ENCODE measurements at places on chromosomes 11 and 22.

DNA sequence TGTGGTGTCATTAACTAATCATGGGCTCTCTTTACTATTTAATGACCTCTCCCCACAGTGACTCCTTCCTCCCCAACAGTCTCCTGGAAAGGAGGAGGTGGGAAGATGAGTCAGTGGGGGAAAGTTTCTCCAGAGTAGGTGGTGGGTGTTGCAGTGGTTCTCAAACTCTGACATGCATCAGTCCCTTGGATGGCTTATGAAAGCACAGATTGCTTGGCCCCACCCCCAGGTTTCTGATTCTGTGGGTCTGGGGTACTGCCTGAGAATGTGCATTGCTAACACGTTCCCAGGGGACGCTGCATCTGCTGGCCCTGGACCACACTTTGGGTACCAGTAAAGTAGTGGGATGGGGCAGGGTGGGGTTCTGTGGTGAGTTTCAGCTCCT, 9.8 kb downstream of the CD82 start:
- no peak for DNase-seq

DNA sequence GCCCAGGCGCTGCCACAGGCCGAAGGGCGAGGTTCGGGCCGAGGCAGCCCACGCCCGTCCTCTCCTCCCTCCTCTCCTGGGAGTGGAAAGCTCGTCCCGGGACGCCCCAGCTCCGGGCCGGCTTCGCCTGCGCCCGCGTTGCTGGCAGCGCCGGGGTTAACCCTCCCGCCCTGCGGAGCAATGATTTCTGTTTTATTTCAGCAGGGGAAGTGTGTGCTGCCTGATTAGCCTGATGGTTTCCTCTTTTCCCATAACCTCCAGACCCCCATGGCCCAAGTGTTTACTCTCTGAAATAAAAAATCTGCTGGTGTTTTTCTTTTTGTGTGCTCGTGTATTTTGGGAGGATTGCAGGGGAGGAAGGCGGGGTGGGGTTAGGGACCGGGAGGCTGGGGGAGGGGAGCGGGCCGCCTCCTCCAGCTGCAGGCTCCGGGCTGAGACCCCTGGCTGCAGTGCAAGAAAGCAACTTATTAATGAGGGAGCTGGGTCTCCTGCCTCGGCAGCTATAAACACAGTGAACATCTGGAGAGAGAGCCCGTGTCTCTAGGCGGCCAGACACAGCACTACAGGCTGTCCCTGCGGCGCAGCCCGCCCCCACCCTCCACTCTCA, 38.6 kb downstream of the ETS1 start:
- no peak for DNase-seq

DNA sequence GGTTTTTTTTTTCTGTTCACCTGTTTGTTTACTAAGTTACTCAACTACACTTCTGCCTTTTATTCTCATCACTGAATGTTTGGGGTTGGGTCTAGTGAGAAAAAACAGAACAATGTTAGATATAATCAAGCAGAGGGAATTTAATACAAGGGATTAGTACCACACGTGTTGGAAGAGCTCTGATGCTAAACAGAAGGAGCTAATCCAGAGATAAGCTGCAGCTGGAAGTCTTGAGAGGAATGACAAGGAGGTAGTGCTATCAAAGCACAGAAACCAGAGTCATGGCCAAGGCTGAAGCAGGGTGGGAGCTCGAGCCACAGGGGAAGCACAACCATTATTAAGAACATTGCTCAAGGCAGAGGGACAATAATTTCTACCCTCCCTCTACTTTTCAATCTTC, 604.1 kb upstream of the ANO5 start:
- DNase-seq, result no peak

DNA sequence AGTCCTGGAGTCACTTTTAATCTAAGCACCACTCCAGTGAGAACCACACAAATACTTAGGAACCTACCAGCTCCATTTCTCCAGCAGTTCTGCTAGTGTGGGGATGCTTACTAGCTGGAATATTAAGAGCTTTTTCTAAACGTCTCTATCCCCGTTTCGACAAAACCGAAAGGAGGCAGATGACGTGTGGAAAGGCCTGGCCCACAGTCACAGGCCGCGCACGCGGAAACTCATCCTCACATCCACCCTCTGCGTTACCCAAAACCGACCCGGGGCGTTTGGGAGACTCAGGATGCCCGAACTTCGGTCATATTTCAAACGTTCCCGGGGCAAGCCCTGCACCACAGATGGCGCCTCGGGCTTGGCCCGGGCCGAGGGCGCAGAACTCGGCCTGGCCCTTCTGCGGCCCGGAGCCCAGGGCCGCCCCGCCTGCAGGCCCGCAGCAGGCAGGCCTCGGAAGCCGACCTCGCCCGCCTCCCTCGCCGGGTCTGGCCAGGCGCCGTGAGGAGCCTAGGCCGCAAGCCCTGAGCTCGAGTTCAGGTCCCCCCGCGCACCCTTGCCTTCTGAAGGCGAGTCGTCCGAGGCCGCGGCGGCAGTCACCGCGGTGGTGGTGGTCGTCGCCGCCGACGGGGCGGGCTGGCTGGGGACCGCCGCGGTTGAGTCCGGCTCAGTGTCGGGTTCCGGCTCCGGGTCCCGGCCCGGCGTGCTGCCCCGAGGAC, 473 bp downstream of the FNBP4 start:
- DNase-seq, result peak; percentile 38

GRCh38 chr11:10352921-10353550, 48.2 kb downstream of the ADM start:
- DNase-seq, result no peak

GRCh38 chr11:66118847-66119246, 48.8 kb downstream of the PACS1 start:
- no peak for DNase-seq

- no peak for DNase-seq
These were observed 17.5 kb downstream of the MUC2 start for GRCh38 chr11:1092145-1092670.

DNA sequence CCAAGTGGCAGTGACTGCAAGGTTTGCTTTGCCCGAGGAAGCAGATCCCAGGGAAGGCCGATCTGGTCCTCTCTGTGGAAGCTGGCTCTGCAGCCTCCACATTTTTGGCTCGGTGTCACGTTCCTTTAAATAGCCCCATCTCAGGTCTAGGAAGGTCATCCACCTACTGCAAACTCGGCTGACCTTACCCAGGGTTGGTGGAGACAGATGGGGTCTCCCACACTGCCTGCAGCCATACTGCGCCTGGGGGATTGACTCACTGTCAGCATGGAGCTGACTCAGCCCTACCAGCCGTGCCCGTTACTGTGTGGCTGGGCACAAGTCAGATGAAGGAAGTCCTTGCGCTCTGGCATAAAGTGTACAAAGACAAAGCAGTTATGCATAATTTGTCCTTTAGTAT, 16.9 kb downstream of the CDPF1 start:
- no peak for DNase-seq

GRCh38 chr11:119222308-119222707, 16.2 kb downstream of the CBL start:
- DNase-seq, result peak; percentile 90

DNA sequence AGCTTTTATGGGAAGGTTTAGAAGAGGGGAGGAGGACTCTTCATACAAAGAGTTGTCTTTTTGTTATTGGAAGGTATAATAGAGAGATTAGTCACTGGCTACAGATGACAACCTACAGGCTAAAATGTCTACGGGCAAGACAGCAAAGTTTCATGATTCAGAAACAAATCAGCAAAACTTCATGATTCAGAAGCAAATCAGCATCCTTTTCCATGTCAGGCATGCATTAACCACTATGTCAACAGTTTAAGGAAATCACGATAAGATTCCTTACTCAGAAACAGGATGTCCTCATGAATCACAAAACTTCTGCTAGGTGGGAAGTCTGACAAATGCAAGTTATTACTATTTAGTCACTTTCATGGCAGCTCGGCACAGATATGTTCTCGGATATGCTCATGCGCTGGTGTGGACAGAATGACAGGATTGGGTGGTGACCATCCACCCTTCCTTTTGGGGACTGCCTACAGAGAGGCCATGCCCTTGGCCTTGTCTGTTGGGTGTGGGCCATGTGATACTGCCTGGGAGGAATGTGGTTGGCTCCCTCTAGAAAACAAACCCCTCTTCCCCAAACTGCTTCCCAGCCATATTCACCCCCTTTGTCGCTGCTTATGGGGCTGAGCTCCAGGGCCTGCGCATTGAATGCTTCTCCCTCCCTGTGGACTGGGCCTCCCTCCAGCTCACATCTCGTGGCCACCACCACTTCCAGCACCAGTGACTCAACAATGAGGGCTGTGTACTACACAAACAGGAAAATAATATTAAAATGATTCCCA, 10.1 kb downstream of the C11orf91 start:
- no peak for DNase-seq

DNA sequence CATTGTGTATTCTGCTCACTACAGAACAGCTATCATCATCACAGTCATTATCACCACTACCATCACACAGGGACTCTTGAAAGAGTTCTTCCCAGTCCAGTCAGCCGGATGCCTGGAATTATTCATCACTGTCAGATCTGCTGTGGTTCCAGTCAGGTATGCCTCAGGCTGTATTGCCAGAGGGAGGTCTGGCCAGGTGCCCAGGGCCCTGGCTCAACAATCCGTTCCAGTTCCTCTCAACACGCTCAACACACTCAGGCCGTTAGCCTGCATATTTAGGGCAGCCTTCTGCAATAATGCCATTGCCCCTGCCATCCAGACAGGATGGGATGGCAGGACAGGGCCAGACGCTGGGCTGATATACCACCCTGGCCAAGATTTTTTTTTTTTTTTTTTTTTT, 28.6 kb upstream of the RASL10A start:
- DNase-seq, result peak; percentile 76

DNA sequence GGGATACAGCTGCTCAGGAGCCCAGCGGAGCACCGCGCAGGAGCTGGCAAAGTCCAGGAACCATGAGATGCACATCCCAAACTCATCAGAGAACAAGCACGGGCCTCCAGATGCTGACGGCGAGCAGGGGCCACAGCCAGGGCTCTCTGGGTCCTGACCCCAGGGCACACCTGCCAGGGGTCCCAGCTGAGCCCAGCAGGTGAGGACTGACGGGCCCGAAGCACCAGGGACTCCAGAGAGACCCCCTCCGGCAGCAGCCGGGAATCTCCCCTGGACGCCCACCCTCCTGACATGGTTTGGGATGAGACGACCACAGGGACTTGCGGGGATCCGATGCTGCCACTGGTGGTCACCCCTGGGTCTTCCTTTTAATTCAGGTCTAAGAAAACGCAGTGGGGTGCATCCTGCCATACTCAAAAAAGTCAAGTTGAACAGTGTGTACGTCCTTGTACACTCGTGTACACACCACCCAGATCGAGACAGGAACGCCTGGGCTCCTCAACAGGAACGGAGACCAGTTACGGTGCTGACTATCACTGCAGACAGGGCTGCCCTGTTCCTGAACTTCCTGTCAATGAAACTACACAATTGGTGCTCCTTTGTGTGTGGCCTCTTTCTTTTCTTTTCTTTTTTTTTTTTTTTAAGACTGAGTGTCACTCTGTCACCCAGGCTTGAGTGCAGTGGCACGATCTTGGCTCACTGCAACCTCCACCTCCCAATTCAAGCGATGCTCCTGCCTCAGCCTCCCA, 21.9 kb downstream of the TTLL8 start:
- no peak for DNase-seq

DNA sequence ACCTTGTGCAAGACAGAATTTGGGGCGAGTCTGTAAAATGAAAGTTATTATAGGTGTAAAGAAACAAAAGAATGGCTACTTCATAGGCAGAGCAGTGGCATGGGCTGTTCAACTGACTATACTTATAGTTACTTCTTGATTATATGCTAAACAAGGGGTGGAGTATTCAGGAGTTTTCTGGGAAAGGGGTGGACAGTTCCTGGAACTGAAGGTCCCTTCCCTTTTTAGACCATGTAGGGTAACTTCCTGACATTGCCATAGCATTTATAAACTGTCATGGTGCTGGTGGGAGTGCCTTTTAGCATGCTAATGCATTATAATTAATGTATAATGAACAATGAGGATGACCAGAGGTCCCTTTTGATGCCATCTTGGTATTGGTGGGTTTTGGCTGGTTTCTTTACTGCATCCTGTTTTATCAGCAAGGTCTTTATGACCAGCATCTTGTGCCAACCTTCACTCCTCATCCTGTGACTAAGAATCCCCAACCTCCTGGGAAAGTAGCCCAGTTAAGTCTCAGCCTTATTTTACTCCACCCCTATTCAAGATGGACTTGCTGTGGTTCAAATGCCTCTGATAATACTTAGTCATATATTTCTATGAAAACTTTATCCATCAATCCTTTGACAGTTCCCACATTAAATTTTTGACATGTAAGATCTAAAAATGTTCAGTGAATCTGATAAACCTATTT, 118.6 kb downstream of the ARHGAP42 start:
- no peak for DNase-seq

- DNase-seq, result no peak
These were observed 18.4 kb downstream of the PSMD13 start for GRCh38 chr11:255176-255575.

- DNase-seq, result no peak
These were observed 1.1 kb upstream of the FXYD2 start for GRCh38 chr11:117825538-117826189.

GRCh38 chr11:34339149-34340064, 18.4 kb downstream of the ABTB2 start:
- DNase-seq, result no peak

GRCh38 chr22:25689631-25690030, 52.4 kb upstream of the MYO18B start:
- no peak for DNase-seq

DNA sequence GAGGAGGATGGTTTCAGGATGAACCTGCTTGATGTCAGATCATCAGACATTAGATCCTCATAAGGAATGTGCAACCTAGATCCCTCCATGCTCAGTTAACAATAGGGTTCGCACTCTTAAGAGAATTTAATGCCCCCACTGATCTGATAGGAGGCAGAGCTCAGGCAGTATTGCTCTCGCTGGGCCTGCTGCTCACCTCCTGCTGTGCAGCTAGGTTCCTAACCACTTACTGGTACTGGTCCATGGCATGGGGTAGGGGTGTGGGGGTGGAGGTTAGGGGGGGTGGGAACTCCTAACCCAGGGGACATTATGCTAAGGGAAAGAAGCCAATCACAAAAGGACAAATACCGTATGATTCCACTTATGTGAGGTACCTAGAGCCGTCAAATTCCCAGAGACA, 256.5 kb downstream of the TENM4 start:
- DNase-seq, result no peak

DNA sequence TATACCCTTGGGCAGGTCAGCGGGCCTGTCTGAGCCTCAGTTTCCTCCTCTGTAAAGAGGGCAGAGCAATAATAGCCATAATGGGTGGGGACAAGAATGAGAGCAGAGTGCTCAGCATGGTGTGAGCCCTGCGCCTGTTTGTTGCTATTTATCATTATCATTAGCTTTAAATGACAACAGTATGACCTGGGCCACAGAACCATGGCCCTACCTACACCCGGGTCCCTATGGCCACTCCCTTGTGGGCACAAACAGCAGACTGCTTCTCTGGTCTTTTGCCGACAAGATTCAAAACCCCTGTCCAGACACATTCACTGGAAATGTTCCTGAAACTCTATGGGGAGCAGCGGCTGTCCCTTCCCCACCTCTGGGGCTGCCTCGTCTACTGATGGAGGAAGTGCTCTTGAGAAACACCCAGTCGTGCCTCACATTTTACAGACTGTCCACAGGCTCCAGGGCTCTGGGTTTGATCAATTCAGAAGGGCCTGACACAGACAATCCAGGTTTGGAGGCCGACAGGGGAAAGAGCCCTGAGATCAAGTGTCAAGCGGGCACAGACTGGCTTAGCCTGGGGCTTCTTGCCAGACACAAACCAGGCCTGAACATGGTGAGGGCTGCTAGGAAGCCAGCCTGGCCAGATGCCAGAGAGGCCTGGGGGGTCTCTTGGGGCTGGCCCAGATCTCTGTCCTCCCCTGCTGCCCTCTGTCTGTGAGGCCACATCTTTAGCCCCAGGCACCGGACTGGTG, 112.5 kb upstream of the CD82 start:
- no peak for DNase-seq

GRCh38 chr22:22981670-22982571, 88.4 kb upstream of the GNAZ start:
- no peak for DNase-seq

- DNase-seq, result no peak
These were observed 16.4 kb upstream of the ARAP1 start for GRCh38 chr11:72768581-72768980.

Measured in NCI-H1105 treated with DMSO at 0.1 percent for 48 hours (cell line).